Fibroblast of mammary gland (primary cell): ENCODE measurements at places on chromosomes 2 and 18.

DNA sequence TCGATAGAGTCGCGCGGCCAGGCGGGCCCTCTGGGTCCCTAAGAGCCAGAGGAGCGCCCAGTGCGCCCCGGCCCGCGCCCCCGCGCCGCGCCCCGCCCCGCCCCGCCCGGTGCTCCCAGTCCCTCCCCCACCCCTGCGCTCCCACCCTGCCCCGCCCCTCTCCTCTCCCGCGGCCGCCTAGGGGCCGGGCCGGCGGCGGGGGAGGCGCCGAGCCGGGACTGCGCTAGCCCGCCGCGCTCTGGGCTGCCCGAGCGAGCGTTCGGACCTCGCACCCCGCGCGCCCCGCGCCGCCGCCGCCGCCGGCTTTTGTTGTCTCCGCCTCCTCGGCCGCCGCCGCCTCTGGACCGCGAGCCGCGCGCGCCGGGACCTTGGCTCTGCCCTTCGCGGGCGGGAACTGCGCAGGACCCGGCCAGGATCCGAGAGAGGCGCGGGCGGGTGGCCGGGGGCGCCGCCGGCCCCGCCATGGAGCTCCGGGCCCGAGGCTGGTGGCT is at the start of gene GPC1:
Gene GPC1 (plus strand): TSS at position 207 of the 491 bp plus-strand sequence. CDS start 256 bp downstream, at position 463.
- peak; percentile 74 for DNase-seq

DNA sequence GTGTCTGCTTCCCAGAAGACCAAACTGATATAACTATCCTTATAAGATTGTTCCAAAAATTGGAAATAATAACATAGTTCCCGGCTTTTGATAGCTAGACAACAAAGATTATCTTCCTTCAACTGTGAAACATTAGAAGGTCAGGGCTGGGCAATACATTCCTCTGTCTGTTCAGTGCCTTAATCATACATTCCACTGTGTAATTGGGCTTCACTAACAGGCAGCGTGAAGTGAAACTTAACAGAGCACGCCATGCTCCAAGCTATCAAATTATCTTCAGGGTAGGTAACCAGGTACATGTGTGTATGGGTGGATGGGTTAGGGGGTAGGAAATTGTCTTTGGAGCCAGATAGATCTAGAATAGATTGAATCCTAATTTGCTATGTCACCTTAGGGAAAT is 23.5 kb upstream of the ARL5A start:
- DNase-seq, result no peak

GRCh38 chr2:46490521-46491141 is 11.3 kb downstream of the TMEM247 start:
- no peak for DNase-seq

DNA sequence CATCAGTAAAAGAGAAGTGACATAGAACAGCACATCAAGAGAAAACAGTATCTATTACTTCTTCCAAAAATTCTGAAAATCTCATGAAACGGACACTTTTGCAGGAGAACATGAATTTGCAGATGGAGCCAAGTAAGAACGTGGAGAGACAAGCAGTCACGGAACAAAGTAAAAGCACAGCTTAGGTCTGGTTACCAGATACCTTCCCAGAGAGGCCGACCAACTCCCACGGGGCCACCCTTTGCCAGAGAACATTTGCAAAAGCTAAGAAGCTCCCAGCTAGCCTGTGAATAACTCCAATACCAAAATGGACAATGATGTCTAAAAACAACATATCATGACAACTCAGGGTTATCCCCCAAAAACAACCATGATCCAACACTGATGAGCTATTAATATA is 38.9 kb downstream of the THAP4 start:
- peak; percentile 49 for DNase-seq

DNA sequence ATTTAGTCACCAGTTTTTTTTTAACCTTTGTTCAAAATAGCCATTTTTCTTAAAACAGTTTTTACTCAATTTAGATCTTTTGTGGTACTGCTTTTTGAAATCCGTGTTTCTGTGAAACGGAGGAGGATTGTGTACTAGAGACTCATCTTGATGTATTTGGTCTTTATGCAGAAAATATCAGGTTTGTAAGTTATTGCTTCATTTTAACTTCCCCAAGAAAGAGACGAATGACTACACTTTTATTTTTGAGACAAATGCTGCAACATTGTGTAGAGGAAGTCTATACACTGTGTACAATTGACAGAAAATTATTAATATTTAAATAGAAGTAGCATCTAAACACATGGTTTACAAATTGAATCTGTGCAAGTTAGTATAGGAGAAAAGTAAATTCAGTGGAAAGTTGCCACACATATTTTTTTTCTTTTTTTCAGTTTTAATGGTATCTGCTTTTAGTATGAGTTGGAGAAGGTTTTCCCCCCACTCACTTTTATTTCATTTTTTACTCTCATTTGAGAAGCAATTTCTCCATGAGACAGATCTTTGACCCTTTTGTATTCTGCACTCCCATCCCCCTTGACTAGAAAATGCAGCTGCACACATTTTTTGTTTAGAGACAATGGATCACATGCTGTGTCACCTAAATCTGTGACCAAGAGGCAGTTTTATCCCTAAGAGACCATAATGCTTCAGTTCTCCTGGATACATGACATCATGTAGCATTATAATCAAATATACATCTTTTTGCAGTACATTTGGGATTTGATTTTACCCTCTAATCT is 200.8 kb upstream of the STON1 start:
- no peak for DNase-seq

DNA sequence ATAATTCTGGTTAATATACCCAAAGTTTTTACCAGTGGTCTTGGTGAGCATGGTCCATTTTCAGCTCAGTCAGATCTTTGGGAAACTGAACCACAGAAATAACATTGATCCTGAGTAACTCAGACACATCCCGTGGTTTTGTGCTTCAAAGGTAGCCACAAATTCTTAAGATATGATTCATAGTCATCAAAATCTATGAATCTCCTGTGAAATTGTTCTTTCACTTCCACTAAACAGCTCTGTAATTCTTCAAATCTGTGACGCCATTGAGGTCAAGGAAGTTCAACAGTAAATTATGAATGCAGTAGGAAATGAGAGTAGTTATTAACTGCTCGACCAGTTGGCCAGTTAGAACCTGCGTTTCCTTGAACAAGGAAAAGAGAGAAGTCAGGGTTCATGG is 147.3 kb downstream of the IRS1 start:
- DNase-seq, result peak; percentile 97

GRCh38 chr2:23599006-23599405 is 214.0 kb downstream of the KLHL29 start:
- DNase-seq, result no peak

DNA sequence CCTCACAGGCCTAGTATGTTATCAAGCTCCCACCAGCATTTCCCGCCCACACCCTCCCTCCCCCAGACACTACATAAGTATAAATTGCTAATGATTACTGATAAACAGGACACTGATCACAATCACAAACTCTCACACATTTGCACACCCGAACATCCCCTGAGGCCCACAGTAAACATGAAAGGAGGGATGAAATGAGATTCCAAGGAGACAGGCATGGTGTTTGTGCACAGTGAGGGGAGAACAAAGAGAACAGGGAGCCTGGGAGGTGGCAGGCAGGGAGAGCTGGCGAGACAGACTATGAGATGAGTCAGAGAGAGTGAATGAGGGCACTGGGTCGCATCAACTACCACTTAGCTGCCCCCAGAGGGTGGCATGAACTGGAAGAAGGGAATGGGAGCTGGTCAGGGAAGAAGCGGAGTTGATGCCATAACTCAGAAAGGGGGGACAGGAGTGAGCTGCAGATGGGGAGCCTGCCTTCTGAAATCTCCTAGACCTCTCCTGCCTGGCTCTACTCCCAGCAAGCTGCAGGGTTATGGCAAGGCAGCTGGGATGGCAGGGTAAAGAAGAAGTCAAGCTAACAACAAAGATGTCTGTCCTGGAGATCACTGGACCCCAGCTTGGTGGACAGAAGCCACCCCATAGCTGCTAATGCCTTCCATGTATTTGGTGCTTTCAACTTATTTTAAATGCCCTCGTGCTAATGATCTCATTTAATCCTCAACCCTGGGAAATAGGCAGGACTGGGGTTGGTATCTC is 5.1 kb downstream of the KIF3C start:
- DNase-seq, result no peak

- no peak for DNase-seq
These were observed 147.8 kb downstream of the VAPA start for GRCh38 chr18:10061566-10062140.

- DNase-seq, result peak; percentile 50
These were observed 115.8 kb upstream of the NOSTRIN start for GRCh38 chr2:168686452-168687191.

DNA sequence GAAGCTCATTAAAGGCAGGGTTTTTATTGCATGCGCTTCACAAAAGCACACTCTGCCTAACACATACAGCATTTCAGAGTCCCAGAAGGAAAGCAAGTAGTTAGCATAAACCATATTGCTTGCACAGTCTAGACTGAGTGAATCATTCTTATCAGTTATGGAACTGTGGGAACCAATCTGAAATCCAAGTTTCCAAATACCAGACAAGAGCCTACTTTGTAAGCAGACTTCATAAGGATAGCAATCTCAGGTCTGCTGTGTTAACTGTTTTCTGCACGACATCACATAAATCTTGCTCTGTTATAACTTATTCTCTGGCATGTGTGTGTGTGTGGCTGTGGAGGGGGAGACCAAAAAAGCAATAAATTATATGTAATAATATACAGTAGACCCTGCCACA is 608.1 kb upstream of the REG3G start:
- DNase-seq, result no peak

- DNase-seq, result peak; percentile 42
These were observed 36.0 kb downstream of the SETBP1 start for GRCh38 chr18:44716697-44717163.

DNA sequence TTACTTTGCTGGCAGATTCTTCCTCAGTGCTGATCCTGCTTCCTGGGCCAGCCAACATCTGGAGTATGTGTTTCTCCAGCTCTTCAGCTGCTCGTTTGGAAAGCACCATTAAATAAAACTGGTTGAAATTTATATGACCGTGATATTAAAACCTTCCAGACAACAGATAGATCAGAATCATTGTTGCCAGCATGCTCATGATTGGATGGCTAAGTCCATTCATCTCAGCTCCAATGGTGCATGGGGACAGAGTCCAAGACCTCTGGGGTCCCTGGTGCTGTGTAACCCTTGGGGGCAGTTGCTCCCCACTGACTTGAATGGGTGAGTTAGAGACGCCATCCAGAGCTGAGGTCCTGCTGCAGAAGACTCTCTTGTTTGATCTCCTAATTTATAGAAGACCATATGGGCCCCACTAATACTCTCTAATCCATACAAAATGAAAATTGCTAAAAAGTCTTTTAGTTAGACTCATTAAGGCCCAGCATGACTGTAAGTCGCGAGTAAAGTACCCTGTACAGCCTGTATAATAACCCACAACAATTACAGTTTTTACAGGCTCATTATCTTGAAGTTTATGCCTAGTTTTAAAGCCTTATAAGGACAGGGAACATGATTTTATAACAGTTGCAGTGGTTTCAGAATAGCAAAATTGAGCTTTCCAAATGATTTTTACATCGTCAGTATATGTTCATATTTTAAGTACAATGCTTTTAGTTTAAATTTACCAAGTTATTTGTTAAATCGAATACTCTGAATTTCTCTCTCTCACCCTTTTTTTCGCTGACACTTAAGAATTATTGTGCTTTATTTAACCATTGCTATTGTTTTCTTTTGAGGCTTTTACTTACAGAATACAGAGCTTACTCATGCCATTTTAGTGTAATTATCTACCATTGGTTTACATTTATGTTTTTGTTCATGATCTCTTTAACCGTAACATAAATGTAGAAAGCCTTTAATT is 60.0 kb downstream of the CABLES1 start:
- DNase-seq, result no peak

DNA sequence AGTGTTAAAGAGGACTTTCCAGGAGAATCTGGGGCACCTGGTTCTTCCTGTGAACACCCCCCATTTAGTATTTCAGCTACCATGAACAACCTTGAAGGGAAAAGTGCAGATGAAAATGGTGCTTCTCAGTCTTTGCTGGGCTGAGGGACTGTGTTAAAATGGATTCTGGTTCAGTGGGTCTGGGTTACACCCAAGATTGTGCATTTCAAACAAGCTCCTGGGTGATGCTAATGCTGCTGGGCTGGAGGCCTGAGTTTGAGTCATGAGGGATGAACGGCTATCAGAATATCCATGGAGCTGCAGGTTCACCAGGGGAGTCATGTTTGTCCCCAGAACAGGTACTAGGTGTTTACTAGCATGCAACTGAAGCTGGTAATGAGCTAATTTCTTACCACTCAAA is 24.0 kb downstream of the MRPL44 start:
- DNase-seq, result no peak

- DNase-seq, result no peak
These were observed 276.2 kb upstream of the KCNJ3 start for GRCh38 chr2:154422251-154422650.

DNA sequence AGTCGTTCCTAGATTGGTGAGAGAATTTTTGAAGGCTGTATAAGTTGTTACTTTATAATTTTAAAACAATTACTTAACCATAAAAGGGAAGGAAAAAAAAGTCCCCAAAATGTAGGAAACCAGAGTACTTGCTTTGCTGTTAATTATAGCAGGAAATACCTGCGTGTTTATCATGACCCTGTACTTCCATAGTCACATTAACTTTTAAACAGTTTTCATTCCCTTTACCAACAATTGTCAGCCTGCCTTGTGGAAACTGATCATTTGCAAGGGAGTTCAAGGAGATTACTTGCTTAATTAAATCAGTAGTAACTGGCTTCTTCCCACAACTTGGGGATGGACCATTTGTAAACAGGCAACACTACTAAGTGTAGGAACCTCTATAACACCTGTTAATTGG is 6.4 kb upstream of the ITPRID2 start:
- no peak for DNase-seq

GRCh38 chr18:9876867-9877654 is 8.7 kb upstream of the TXNDC2 start:
- DNase-seq, result peak; percentile 89

DNA sequence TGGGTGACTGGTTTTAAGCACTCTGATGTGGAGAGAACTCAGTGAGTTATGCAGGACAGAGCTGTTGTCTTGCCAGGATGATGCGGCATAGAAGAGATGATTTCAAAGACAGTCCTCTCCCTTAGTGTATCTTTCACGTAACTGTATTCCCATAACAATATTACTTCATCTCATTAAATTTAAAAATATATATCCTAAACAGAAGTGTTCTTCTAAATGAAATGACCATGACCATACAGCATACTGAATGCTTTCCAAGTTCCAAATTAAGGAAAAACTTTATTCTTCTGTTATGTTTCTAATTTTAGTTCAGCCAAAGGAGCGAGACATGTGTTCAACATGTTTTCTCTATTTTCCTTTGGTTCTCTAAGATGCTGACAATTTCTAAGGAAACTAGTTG is 600.1 kb upstream of the FSHR start:
- DNase-seq, result no peak

- DNase-seq, result no peak
These were observed 89.2 kb upstream of the MSH2 start for GRCh38 chr2:47313728-47314127.
